ENCODE measurements at places on chromosomes 12 and 14.

DNA sequence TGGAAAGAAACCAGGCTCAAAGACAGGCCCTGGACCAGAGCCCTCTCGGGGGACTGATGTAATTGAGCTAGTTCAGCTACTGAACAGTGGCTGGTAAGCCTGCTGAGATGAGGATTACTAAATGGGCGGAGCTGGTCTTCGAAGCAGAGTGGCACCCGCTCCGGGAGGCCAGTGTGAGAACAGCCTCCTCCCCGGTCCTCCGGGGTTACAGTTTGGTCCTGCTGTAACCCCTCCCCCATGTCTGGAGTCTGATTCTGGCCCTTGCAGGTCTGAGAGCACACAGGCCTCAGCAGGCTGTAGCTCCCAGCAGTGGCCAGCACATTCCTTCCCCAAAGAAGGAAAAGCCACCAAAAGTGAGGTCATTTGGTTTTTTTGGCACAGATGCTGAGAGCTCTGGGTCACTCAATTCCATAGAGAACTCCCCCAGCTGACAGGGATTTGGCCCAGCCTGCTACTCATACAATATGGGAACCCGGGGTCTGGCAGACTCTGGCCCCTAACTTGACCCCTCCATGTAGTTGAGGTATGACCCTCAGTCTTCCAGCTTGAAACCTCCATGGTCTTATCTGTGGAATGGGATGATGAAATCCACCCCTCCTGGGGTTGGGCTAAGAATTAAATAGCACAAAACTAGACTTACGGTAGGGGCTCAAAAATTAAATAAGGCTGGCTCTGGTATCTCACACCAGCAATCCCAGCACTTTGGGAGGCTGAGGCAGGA is 39.0 kb downstream of the ACTN1 start:
- peak; percentile 99 for DNase-seq

GRCh38 chr14:90381999-90382451 is 14.8 kb upstream of the CALM1 start:
- DNase-seq = peak; percentile 12

GRCh38 chr14:71366861-71367260 is 459.6 kb downstream of the PCNX1 start:
- no peak for DNase-seq

DNA sequence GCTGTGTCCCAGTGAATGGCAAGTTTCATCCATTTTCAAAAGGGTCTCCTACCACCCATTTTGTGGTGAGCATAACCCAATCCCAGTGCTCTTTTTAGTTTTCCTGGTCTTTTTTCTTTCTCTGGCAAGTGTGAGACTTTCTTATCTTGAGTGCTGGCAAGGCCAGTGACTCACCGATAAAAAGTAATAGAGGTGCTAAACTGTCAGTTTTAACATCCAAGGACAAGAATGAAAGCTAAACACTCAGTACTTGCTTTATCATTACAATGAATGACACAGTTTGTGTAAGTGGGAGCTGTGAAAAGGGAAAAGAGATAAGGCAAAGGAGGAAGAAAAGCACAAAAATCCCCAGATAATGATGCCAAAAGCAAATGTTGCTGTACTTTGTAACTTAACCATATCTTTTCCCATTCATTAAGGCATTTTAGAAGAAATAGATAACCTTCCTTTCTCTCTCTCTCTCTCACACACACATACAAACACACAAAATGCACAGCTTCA is 4.9 kb upstream of the LRIG3 start:
- peak; percentile 40 for DNase-seq

DNA sequence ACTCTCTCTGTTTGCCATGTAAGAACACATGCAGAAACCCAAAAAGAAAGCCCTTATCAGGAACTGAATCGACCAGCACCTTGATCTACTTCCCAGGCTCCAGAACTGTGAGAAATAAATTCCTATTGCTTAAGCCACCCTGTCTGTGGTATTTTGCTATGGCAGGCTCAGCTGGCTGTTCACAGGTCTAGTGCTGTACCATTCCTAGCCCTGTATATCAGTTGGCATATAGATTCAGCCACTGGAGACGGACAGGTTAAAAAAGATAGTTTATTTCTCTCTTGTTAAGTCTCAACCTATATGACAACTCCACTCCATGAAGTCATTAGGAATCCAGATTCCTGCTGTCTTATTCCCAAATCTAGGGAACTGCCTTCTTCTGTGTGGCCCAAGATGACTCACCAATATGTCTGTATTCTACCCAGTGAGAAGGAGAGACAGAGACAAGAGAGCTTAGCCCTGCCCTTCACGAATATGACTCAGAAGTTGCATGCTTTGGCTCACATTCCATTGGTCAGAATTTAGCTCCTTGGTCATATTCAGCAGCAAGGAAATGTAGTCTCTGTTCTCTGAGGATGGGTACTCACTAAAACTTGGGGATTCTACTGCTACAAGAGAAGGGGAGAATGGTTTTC is 57.0 kb downstream of the PLEKHG7 start:
- peak; percentile 94 for DNase-seq

DNA sequence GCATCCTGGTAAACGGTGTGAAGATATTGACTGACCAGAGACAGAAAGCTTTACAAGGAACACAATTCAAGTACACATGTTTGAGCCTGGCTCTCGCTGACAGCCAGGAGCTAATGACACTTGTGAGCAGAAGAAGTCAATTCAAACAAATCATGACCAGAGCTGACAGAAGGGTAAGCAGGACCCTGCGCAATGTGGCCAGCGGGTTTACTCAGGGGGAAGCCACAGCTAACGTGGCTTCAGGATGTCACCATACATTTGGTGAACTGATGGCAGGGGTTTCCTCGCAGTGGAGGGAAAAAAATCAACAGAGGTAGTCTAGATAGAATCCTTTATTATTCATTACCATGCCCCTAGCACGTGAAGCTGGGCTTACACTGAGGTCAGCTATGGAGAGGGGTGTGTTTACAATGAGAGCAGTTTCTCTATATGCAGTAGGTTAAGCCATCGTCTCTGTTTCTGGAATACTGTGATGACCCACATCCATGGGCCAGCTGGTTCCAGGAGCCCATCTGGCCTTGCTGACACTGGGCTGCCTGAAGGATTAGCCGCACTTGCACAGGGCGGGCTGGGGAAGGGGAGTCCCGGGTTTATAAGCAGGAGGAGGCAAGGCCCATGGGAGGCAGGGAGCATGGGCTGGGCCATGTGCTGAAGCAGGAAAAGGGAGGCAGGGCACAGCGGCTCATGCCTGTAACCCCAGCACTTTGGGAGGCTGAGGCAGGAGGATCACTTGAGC is 198.2 kb upstream of the PRMT8 start:
- DNase-seq = no peak

DNA sequence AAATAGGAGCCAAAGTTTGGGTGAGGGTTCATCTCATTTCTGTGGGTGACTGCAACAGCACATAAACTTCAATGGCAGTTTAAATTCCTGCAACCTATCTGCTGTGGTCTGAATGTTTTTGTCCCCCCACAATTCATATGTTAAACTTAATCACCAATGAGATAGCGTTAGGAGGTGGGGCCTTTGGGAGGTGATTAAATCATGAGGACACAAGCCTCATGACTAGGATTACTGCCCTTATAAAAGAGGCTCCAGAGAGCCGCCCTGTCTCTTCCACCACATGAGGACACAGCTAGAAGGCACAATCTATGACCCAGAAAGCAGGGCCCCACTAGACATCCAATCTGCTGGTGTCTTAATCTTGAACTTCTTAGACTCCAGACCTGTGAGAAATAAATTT is 3.8 kb upstream of the CCDC91 start:
- DNase-seq = no peak

DNA sequence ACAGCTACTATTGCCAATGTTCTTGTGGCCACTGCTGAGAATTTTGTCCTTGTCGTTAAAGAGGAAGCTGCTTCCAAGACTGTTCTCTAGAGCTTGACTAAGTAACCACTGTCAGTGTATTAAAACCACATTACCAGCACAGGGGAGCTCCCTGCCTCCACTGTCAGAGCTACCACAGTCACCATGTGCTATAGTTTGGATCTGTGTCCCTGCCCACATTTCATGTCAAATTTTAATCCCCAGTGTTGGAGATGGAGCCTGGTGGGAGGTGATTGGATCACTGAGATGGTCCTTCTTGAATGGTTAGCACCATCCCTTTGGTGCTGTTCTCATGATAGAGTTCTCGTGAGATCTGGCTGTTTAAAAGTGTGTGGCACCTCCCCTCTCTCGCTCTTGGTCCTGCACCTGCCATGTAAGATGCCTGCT is 23.2 kb upstream of the RAP1B start:
- DNase-seq = peak; percentile 65

DNA sequence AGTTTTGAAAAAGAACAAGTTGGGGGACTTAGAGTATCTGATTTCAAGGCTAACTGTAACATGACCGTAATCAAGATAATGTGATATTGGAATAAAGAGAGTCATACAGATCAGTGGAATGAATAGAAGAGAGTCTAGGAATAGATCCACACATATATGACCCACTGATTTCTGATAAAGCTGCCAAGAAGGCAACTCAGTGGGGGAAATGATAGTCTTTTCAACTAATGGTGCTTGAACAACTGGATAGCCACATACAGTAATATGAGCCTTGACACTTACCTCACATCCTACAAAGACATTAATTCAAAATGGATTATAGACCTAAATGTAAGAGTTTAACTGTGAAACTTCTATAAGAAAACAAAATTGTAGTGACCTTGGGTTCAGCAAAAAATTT is 3.8 kb downstream of the PRKCH start:
- DNase-seq = no peak

DNA sequence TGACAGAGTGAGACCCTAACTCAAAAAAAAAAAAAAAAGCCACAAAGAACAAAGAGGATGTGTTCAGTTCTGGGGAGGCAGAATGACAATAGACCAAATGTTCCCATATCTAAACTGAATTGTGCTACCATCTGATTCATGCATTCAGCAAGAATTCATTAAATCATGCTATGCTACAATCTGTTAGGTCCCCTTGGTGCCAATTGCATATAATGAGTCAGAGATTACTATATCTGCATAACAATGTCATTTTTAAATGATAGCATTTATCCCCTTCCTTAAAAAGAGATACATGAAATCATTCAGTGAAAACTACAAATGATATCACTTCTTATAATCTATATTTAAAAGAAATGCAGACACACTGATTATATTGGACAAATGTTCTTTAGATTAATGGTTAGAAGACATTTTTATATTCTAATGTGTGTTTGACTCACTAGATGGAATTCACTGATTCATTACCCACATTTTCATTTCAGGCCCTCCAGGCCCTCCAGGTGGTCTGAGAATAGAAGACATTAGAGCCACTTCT is 207.6 kb upstream of the PDZRN4 start:
- DNase-seq = peak; percentile 22

DNA sequence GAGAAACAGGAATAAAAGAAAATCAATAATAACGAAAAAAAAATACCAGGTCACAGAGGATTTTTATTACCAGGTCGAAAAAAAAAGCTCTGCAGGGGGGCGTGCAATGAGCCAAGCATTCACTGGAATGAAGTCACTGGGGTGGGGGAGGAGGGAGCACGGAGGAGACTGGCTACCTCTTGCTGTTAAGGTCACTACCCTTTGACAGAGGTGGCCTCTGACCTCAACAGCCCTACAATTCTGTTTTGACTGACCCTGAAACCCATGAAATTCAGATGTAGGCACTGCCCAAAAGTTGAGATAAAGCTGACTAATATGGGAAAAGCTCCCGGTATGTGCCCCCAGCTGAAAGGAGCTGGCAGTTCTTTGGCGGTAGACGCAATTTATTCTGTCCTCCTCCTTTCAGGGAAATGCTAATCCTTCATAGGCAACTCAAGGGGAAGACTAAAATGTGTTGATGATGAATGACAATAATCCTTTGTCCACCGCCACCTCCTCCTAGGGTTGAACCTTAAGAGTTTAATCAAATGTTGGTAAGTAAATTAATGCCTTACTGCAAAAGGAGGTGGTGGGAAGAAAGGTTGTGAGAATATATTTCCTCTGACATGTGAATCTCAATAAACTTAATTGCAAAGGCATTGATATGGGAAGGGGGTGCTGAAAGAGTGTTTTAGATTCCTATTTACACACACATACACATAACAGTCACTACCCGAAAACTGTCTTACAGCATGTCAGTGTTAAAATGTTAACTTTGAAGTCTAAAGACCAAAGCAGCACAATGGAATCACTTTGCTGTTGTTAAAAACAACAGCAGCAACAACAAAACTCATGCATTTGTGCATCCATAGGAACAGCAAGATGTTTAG is 6.3 kb upstream of the RIC8B start:
- peak; percentile 78 for DNase-seq

- DNase-seq = no peak
Measured at GRCh38 chr14:98200601-98201000, 1071.4 kb downstream of the BCL11B start.

GRCh38 chr12:17015501-17015900 is 409.5 kb upstream of the LMO3 start:
- DNase-seq = no peak

DNA sequence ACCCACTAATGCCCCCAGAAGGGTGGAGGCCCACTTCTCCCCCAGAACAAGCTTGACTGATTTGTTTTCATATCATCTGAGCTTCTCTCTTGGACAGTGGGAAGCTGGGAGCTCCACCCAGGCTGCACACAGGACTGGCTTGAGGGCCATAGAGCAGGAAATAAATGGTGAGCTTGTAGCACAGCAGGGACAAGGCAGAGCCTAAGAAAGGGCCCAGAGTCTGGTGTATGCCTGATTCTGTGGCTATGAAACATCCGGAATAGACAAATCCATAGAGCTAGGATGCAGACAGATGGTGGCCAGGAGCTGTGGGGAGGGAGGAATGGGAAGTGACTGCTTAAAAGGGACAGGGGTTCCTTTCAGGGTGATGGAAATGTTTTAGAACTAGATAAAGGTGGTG is 79.0 kb downstream of the ARL6IP4 start:
- DNase-seq = no peak

DNA sequence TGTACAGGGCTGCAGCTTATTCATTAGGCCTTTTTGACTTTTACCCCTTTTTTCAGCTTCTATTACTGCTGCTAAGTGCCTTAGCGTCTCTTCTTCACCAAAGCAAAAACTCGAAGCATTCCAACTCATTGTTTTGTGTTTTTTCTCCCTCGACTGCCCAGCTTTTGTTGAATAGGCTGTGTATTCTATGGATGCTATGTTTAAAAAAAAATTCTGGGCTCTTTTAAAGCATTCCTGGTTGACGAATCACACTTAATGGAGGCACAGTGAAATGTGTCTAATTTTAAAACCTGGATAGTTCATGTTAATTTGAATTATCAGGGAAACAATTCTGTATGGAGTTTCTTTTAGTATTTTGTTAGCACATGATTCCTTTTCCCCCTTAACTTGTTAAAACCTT is 29.7 kb downstream of the KTN1 start:
- peak; percentile 64 for DNase-seq

DNA sequence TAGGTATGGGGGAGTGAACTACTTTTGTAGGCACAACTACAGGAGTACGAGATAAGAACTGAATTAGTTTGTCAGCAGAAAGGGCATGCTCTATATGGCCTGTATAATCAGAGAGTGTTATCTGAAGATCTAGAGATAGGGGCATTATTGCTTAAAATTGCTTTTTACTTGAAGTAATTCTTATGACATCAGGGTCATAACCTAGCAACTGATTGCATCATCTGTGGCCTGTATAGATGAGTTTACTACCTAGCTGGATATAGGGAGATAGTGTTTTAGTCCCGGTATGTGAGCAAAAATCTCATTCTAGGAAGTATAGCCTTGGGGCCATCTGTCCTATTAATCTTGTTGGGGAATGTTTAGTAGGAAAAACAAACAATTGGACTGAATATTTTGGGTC is 142.7 kb downstream of the TMEM117 start:
- DNase-seq = no peak

- peak; percentile 17 for DNase-seq
Measured at GRCh38 chr12:77720258-77720657, 110.4 kb upstream of the NAV3 start.

Data from M059J (cell line).